ENCODE measurements at places on chromosomes 5 and 9. TPM values are rescaled to one million over a fixed set of nuclear protein-coding genes. Genes with fewer than 3 reads are reported as not detected.

Gene SLC12A7
- total RNA-seq: 10.6 TPM

Gene FAM78A
- total RNA-seq: 2.5 TPM

Gene OTP
- total RNA-seq: 3.2 TPM

Gene IL5
- not detected for total RNA-seq

Gene PCDHGA1
- 4.2 TPM for total RNA-seq

Gene CFAP77
- total RNA-seq: 1.2 TPM

Gene CD180
- total RNA-seq: 1.2 TPM

Gene TMEM252
- total RNA-seq: not detected

Gene PCDHA10
- 11.5 TPM for total RNA-seq

Gene SLCO6A1
- not detected for total RNA-seq

Gene GPX3
- total RNA-seq: 9.0 TPM

Gene TMEM174
- not detected for total RNA-seq

Gene PALM2AKAP2
- total RNA-seq: 16.8 TPM

Gene MARCOL
- total RNA-seq: not detected

Gene SHISAL2B
- 0.92 TPM for total RNA-seq

Gene RNF130
- total RNA-seq: 69.0 TPM

Gene KIF4B
- 0.46 TPM for total RNA-seq

Gene CYLC2
- total RNA-seq: not detected

Gene ZNG1C
- total RNA-seq: 38.1 TPM

Gene TUSC1
- 11.5 TPM for total RNA-seq

Gene SLC25A48
- 7.8 TPM for total RNA-seq

Gene ANXA2R
- 1.6 TPM for total RNA-seq

Gene ZNF658
- total RNA-seq: 26.3 TPM

Gene S1PR3
- total RNA-seq: 8.3 TPM

Gene SPATA31A3
- total RNA-seq: not detected

Gene ADAMTS13
- total RNA-seq: 3.5 TPM

Gene LCN6
- total RNA-seq: not detected

Gene ABCA1
- total RNA-seq: 32.5 TPM

Gene TRPM3
- 36.4 TPM for total RNA-seq

Gene CARTPT
- total RNA-seq: 2.3 TPM

Gene EQTN
- 1.4 TPM for total RNA-seq

Gene PPP3R2
- total RNA-seq: 0.92 TPM

Gene NTNG2
- total RNA-seq: 15.5 TPM

Gene SLCO4C1
- 0.92 TPM for total RNA-seq

Gene PCDHGA5
- total RNA-seq: 7.2 TPM

Gene ZFP2
- total RNA-seq: 7.6 TPM

All from diencephalon (tissue), 1 donor.